ENCODE measurements at places on chromosomes 4 and X. TPM values are rescaled to one million over a fixed set of nuclear protein-coding genes. Genes with fewer than 3 reads are reported as not detected.

Gene ARAP2
- 8.3 TPM for total RNA-seq

Gene ENPEP
- 4.6 TPM for total RNA-seq

Gene FHDC1
- 3.7 TPM for total RNA-seq

Gene FAM184B
- total RNA-seq: under 0.01 TPM

Gene SMIM10L2A
- total RNA-seq: 3.8 TPM

Gene TLL1
- total RNA-seq: 7.9 TPM

Gene SSX3
- not detected for total RNA-seq

Gene SAGE1
- not detected for total RNA-seq

Gene ARR3
- total RNA-seq: not detected

Gene SLC10A6
- total RNA-seq: not detected

Gene RTL9
- under 0.01 TPM for total RNA-seq

Gene VCX3B
- not detected for total RNA-seq

Gene UGT2B17
- total RNA-seq: not detected

Gene AREG
- 95.3 TPM for total RNA-seq

Gene TCEAL9
- 154 TPM for total RNA-seq

Gene ARMCX4
- total RNA-seq: 1.8 TPM

Gene RADX
- 3.6 TPM for total RNA-seq

Gene BTC
- total RNA-seq: 9.9 TPM

Gene BEX3
- 164 TPM for total RNA-seq

Gene PCYT1B
- total RNA-seq: 1.8 TPM

Gene CCKAR
- total RNA-seq: not detected

Gene MAGEA2
- not detected for total RNA-seq

Gene RAB39B
- total RNA-seq: 5.4 TPM

Gene TLR6
- 1.3 TPM for total RNA-seq

Gene DUSP21
- total RNA-seq: not detected

Gene GATA1
- not detected for total RNA-seq

Gene NAP1L3
- total RNA-seq: 3.2 TPM

Gene FGFBP2
- total RNA-seq: not detected

Gene SLC26A1
- total RNA-seq: 0.96 TPM

Gene WFS1
- 37.2 TPM for total RNA-seq

Gene ADH5
- total RNA-seq: 99.5 TPM

Gene ARHGAP6
- total RNA-seq: 1.4 TPM

Gene TDO2
- total RNA-seq: not detected

Gene CCDC160
- total RNA-seq: 0.63 TPM

Measured in kidney epithelial cell (primary cell).